ENCODE measurements at places on chromosomes 12 and 14.

DNA sequence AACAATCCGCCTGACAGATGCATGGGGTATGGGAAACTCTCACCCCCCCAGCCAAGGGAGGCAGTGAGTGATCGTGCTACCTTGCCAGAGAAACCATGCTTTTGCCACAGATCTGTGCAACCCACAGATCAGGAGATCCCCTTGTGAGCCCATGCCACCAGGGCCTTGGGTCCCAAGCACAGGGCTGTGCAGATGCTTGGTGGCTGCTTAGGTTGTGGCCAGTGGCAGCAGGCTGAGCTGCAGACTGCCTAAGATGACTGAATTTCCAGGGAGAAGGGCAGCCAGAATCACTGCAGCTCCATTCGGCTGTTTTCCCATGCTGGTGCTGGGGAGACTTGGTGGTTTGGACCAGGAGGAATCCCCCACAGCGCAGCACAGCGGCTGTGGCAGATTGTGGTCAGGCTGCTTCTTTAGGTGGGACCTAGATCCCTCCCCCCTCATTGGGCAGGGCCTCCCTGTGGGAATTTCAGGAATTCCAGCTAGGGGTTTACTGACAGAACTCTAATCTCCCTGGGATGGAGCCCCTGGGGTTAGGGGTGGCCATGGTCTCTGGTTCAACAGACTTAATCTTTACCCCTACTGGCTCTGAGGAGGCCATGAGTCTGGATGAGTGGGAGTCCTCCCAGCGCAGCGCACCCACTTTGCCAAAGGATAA, 264.6 kb upstream of the DAAM1 start:
- DNase-seq, result no peak

DNA sequence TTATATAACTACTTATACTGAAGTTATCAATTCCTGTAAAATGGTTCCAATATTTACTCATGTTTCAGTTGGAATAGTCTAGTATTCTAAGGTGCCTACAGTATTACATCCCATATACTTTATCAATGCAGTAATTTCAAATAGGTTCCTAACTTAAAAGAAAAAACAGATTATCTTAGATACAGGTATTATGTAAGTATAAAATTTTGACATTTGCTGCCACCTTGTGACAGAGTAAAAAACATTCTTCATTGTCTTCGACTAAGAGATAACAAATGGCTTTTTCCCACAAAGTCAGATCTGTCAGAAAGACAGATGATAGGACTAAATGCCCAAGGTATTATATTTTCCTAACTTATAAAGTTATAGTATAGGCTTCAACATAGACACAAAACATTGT, 78.7 kb downstream of the TXNDC16 start:
- no peak for DNase-seq

DNA sequence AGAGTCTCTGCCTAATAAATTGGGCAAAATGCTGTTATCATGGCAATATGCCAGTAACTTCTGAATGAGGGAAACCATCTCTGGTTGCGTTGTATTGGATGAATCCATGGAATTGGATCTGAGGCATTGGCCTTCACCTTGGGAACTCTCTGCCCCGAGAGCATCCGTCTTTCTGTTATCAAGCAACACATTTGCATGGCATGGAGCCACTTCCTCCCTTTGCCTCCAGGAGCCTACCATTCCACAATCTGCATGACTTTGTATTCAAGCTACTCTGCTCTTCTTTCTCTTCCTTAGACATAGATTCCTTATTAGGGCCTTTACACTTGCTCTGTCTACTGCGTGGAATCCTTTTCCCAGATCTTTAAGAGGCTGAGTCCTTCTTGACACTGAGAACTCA, 57.2 kb downstream of the RIC8B start:
- no peak for DNase-seq

GRCh38 chr12:30548203-30548602, 147.5 kb downstream of the IPO8 start:
- DNase-seq, result no peak

DNA sequence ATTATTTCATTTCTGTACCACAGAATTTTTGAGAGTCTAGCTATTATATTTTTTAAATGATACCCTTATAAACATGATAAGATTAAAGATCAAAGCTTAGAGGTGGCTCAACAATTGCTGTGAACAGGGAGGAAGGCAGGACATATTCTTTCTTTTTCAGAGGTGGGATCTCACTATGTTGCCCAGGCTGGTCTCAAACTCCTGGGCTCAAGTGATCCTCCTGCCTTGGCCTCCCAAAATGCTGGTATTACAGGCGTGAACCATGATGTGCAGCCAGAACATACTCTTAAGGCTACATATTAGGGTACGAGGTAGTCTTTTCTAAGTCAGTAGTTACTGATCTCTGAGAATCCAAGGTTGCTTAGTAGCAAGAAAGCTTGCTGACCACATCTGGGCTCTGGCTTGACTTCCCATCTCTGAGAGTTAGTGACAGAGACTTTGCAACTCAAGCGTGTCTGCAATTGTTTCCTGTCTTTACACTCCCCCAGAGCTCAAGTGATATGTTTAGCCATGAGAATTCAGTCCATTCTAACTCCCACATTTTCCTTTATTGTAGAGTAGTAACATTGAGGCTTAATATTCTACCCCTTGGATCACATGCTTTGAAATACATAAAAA, 8.6 kb downstream of the RAB5B start:
- no peak for DNase-seq

GRCh38 chr12:100956311-100956852, 161.8 kb downstream of the ANO4 start:
- DNase-seq, result no peak

DNA sequence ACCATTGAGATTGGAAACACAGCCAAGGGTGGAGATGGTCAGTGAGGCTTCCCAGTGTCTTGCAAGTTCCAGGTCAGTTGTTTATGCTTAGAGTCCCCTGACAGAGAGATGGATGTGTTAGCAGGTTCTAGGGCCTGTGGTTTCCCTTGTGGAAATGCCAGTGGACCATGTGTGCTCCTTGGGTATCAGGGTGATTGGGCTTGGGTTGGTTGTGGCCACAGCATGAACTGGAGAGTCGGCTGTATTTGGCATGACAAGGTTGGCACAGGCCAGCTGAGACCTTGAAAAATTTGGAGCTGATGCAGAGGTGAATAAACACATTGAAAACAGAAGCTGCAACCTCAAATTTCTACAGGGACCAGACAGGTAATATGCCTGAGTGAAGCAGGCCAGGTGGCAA, 668.0 kb downstream of the DIO2 start:
- no peak for DNase-seq

- DNase-seq, result no peak
These were observed 118.0 kb downstream of the GCH1 start for GRCh38 chr14:54784657-54785056.

DNA sequence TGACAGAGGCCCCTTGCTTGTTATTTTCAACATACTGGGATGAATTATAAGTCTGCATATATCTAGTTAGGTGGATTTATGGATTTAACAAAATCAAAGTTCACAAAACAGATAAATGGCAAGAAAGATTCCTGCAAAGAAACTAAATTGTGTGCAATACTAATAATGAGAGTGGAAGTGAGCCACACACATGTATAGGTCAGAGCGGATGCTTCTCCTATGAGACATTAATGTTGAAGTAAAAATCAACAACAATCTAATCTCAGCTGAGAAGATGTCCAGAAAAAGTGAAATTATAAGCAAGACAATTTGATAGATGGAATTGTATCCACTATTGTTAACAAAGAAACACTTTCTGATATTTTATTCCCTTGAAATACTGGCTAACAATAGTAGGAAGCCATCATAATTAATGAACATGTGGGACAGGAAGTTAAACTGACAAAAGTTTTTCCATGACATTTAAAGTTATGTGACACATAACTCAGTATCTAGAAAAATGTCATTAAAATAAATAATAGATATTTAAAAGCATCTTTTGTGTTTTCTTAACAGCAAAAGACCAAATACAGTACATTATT, 39.7 kb downstream of the RAD51B start:
- no peak for DNase-seq

- no peak for DNase-seq
These were observed 17.8 kb downstream of the SDR9C7 start for GRCh38 chr12:56916296-56916995.

GRCh38 chr12:122860854-122861586, 25.8 kb downstream of the HIP1R start:
- DNase-seq, result no peak

DNA sequence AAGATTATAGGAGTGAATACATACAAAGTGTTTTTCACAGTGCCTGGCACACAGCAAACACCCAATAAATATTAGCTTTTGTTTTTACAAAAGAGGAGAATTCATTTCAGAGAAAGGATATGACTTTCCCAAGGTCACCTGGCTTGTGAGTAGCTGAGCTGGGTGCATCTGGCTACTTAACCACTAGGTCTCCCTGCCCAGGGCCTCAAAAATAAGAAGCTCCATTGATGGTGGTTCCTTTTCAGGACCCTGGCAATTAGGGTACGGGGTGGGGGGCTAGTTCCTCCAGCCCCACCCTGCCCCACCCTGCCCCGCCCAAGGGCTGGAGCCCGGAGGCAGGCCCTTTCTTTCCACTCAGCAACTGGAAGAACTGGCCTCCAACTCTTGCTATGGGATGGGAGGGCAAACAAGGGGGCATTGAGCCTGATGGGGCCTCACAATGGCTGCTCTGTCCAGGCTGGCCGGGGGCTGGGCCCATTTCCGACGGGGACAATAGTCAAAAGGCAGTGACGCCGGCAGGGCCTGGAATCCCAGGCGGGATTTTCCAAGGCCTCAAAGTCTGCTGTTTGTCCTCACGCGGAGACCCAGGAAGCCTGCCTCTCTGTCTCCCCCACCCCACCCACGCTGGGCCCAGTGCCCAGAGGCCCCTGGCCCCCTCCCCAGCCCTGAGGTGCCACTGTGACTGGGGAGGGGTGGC, 8.2 kb upstream of the ATG101 start:
- no peak for DNase-seq

DNA sequence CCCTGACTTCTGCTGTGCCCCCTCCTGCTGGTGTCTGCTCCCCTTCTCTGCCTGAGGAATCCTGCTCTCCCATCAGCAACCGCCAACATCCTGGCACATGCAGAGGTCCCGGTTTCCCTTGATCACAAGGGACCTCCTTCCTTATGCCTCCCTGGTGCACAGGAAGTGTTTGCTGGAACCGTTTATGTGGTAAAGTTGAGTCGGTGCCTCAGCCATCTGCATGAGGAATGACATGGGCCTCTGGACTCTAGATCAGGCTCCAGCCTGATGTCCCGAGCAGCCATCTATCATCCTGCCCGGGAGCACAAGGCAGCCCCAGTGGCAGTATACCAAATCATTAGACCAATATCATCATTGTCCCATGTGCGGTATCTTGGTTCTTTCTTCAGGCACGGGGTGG, 90.4 kb downstream of the BORCS5 start:
- DNase-seq, result no peak

GRCh38 chr12:131684015-131684725, 26.7 kb upstream of the SFSWAP start:
- DNase-seq, result no peak

DNA sequence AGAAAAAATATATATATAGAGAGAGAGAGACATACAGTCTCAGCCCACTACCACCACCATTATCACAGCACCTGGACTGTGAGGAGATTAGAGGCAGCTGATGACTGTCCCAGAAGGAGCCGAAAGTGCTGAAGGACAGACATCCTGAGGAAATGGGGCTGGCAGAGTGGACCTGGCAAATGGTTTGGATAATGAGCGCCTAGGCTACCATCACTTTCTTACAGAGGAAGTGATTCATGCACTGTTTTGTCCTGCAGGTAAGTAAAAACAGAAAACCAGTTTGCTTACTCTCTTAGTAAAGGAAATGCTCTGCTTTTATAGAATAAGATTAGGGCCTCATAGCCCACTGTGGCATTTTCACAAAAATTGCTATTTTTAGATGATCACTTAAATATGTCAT, 28.6 kb upstream of the DNM1L start:
- no peak for DNase-seq

DNA sequence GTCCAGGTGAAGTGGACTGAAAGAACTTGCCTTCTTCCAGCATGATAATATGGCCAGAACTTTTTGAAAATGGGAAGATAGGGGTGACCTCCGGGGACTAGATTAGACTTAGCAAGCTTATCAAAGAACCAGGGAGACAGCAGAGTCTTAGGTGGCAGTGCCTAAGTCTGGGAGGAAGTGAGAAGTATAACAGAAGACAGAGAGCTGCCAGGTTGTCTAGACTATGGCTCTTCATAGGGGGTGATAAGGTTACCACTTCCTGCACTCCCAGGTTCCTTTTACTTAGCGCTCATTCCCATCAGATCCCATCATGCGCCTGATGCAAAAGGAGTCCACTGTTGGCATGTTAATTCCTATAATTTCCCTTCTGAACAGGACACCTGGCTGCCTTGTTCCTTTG, 69.9 kb downstream of the PLXNC1 start:
- DNase-seq, result no peak

DNA sequence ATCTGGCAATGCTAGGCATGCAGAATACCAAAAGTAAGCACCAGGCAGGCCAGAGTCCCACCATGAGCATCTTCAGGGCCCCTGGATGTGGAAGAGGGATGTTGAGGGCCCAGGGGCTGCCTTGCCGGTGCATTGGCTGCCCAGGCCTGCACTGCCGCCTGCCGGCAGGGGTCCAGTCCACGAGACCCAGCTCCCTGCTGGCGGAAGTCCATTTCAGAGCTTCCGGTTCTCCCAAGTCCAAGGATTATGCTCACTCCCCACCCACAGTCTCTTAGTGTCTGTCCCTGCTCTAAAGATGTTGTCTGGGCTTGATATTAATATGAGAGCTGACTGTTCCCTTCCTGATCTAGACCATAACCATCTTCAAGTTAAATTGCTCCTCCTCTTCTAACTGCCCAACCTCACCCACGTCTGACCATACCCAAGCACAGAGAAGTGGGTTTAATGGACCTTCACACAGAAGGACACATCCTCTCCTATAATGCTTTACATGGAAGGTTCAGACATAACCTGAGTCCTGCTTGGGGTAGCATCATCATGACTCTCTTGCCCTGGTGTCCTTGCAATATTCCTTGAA, 117.4 kb downstream of the DAD1 start:
- DNase-seq, result peak; percentile 24

GRCh38 chr12:738712-739111, 13.7 kb upstream of the WNK1 start:
- DNase-seq, result no peak

GRCh38 chr14:98498019-98498885, 773.7 kb downstream of the BCL11B start:
- no peak for DNase-seq

GRCh38 chr12:112331886-112332285, 50.3 kb downstream of the HECTD4 start:
- no peak for DNase-seq

- no peak for DNase-seq
These were observed 3.7 kb downstream of the USP44 start for GRCh38 chr12:95547522-95548055.

- no peak for DNase-seq
These were observed 25.6 kb upstream of the MBIP start for GRCh38 chr14:36346052-36346451.
